ENCODE measurements at places on chromosomes 13 and 19.

- DNase-seq: no peak
Observed at GRCh38 chr19:43690890-43691289, 20.9 kb upstream of the PLAUR start.

DNA sequence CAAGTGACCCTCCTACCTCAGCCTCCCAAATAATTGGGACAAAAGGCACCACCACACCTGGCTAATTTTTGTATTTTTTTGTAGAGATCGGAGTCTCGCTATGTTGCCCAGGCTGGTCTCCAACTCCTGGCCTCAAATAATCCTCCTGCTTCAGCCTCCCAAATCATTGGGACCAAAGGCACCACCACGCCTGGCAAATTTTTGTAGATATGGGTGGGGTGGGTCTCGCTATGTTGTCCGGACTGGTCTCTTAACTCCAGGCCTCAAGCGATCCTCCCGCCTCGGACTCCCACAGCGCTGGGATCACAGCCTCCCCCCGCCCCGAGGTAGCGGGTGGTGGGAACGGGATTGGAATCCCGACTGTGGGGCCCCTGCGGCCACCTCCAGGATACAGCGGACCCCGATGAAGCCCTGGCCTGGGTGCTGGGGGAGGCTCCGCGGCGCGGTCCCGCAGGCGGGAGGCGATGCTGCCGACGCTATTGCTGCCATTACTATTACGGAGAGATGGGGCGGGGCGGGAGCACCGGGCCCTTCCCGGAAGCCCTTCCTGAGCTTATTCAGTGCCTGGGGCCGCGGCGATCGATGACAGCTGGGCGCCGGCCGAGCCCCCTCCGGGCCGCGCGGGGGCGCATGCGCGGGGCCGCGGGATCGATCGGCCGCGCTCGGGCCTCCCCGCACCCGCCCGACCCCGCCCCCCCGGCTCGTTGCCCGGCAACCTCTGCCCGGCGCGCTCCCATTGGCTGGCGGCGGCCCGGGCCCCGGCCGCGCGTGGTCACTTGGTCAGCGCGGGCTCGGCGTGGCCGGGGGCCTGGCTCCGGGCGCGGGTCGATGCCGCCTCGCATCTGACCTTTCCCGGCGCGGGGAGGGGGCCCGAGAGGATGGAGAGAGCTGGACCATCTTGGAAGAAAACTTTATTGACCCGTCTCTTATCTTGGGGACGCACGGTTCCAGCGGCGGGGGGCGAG, 27.9 kb upstream of the ONECUT3 start:
- peak; percentile 25 for DNase-seq

GRCh38 chr19:44648631-44649251, 5.0 kb downstream of the PVR start:
- DNase-seq: no peak

- no peak for DNase-seq
Observed at GRCh38 chr19:36106991-36107390, 4.0 kb upstream of the OVOL3 start.

DNA sequence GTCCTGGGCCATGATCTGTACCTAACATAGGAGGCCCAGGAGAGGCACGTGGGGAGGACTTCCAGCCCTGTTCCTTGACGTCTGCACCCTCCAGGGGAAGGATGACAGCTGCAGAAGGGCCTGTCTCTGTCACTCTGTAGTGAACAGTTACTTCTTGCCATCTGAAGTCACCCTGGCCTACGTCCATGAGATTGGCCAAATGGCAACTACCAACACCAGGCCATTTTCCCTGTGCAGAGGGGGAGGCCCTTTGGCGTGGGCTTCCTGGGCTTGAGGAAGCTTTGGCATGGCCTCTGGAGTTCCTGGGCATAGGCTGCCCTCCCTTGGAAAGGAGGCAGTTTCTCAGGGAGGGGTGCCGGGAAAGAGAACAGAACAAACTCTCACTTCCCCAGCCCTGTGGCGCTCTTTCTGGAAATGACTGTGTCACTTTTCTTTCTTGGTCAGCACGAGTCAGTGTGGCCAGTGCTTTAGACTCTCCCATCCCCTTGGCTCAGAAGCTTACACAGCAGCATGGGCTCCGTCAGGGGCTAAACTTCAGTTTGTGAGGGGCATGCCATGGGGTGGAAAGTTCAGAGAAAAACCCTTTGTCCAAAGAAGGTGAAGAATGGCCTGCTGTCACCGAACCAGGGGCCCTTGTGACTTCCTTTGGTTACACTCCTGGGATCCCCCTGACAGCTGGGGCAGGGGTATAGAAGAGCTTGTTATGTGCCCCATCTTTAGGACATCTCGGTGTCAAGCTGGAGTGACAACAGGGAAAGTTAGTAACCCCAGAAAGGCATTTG, 5.3 kb downstream of the CARM1 start:
- DNase-seq: no peak

GRCh38 chr19:18470787-18471186, 32.9 kb upstream of the ISYNA1 start:
- no peak for DNase-seq

GRCh38 chr13:66377569-66377968, 852.6 kb downstream of the PCDH9 start:
- no peak for DNase-seq

DNA sequence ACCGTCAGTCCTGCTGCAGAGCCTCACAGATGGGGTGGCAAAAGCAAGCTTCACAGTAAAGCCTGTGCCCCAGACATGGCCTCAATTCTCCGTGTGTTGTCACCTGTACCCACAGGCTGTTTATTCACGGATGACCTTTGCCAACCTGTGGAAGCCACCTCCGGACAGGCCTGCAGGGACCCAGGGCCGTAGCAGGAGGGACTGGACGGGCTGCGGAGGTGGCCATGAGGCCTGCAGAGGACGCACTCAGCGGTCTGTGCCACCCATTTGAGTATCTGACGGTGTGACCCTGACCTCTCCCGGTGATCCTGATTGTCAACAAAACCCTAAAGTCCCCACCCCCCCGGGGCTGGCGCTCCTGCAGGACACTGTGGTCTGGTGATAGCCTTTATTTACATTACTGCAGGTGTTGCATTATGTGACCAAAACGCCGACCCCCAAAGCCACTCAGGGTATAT, 7.8 kb upstream of the KLF16 start:
- no peak for DNase-seq

DNA sequence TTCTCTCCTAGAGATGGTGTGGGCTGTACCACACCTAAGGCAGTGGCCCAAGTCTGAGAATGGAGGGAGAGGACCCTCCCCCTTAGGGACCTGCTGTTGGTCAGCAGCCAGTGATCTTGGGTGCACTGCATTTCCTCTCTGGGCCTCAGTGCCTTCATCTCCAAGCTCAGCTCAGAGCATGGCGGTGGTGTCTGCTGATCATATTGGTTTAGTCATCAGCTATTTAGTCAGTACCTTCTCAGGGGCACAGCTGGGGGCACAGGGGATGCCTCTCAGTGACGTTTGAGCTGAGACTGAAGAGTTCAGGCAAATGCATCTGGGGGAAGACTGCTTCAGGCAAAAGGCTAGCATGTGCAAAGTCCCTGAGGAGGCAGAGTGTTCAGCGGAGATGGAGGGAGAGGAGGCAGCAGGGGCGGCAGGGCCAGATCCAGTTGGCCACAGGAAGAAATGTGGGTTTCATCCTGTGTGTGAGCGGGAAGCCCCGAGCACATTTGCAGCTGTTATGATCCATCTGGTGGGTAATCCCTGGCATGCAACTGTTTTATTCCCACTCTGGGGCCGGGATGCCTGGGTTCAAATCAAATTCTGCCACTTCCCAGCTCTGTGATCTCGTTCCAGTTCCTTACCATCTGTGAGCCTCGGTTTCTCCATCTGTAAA, 15.7 kb upstream of the PGLS start:
- DNase-seq: no peak

DNA sequence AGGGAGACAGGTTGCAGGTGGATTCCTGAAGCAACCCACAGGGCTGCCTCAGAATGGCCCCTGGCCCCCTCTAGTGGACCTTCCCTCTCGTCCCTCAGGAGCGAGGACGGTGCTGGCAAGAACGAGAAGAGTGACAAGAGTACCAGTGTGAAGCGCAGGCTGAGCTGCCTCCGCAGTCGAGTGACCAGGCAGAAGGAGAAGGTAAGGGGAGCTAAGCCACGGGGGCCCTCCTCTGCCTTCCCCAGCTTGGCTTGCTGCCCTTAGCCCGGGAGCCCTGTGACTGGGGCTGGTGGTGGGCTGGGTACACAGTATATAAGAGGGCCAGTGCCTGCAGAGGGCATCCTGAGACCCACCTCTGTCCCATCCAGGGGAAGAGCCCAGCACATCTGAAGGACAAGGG, 34.0 kb downstream of the ARHGEF18 start:
- no peak for DNase-seq

GRCh38 chr13:78875792-78876580, 217.0 kb upstream of the OBI1 start:
- no peak for DNase-seq

- DNase-seq: no peak
Observed at GRCh38 chr13:51330791-51331190, 8.7 kb upstream of the SERPINE3 start.
